Stimulated activated CD4-positive, alpha-beta T cell treated with anti-CD3 and anti-CD28 coated beads, TNF-alpha, amount 100 ng/mL, for 1 hour (primary cell): ENCODE measurements at places on chromosomes 1 and 21.

GRCh38 chr1:222788402-222789156 lies 26.3 kb upstream of the DISP1 start:
- DNase-seq = no peak

DNA sequence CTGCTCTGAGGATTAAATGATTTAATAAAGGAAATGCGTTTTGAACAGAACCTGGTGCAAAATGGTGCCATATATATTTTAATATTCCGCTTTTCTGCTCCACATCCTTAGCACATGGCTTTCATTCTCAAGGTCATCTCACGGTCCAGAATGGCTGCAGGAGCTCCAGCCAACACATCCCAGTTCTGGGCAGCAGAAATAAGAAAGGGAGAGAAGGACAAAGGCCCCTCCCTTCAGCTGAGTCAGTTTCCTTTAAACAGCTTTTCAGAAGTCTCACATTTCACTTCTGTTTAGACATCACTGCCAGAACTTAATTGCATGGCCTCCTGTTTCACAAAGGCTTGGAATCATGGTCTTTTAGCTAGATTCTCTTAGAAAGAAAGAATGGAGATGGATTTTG lies 75.2 kb upstream of the LRRN2 start:
- no peak for DNase-seq

- DNase-seq = no peak
Observed at GRCh38 chr21:33840771-33841170, 74.8 kb downstream of the ATP5PO start.

GRCh38 chr1:61647142-61647541 lies 77.8 kb downstream of the TM2D1 start:
- DNase-seq = no peak

GRCh38 chr1:110084227-110085078 lies 14.0 kb upstream of the ALX3 start:
- DNase-seq = no peak

GRCh38 chr1:80468356-80468755 lies 1332.4 kb upstream of the ADGRL2 start:
- no peak for DNase-seq

DNA sequence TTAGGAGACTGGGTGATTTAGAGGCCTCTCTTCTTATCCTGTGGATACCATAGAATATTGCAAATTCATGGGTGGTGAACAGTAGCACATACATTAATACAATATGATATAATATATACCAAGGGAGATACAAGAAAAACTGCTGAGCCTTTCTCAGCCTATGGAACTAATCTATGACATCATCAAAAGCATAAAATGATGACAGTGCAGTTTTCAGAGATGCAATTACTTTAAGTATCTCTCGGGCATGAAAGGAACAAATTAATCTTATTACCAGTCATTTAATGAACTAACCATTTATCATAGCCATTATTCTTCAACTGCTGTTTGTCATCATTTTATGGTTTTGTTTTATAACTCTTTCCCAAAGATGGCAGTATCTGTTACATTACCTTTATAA lies 3.5 kb downstream of the CHODL start:
- no peak for DNase-seq

DNA sequence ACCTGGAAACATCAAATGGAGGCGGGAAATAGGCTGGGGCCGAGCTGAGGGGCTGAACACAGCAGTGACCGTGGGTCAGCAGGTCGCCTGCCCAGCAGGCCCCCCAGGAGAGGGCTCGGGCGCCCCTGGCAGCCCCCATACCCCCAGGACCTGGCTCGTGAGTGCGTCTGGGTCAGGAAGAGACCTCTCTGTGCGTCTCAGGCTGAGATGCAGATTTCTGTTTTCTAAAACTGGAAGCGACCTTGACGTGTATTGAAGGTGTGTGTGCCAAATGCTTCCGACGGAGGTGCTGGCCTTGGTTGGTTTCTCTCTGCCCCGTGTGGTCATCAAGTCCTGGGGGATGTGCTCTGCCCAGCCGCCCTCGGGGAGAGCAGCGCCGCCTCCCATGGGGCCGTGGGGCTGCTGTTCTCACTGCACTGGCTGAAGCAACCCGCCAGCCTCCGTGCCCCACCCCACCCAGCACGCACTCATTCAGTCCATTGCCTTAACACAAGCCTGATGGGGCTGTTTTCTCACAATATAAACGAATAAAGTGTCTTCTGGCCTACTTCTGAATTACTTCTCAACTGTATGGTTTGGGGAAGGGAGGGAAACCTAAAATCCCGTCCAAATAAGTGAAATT lies 7.4 kb downstream of the PEX10 start:
- DNase-seq = no peak

GRCh38 chr1:72837781-72838180 lies 555.4 kb upstream of the NEGR1 start:
- no peak for DNase-seq

DNA sequence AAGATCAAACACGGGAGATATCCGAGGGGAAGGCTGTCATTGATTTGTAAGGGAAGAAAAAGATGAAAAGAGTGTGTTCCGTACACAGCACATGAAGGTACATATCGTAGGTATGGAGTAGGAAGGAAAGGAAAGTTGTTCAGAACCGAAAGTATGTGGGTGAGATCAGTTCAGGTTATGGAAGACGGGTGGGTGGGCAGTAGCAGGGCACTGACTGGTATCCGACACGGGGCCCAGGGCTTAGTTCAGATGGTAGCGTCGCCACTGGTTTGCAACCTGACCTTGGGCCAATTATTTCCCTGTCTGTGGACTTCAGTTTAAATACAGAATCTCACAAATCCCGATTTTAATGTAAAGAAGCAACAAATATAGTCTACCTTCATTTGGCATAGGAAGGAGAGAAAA lies 27.8 kb upstream of the A3GALT2 start:
- DNase-seq = peak; percentile 16

DNA sequence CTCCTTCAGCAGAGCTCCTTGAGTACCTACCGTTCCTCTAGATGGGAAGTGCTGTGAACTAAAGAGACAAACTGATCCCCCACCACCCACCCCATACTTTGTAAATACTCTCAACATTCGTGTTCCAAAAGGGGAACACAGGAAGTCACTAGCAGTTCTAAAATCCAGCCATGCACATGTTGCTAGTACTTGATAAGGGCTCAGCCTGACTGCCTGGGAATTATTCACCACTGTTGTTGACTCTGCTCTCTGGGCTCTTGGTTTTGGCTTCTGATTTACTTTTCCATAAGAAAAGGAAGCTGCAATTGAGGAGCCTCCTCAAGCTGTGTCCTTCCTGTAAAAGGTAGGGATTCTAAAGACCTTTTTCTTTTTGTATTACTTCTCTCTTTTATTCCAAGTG lies 67.5 kb downstream of the IVNS1ABP start:
- no peak for DNase-seq

DNA sequence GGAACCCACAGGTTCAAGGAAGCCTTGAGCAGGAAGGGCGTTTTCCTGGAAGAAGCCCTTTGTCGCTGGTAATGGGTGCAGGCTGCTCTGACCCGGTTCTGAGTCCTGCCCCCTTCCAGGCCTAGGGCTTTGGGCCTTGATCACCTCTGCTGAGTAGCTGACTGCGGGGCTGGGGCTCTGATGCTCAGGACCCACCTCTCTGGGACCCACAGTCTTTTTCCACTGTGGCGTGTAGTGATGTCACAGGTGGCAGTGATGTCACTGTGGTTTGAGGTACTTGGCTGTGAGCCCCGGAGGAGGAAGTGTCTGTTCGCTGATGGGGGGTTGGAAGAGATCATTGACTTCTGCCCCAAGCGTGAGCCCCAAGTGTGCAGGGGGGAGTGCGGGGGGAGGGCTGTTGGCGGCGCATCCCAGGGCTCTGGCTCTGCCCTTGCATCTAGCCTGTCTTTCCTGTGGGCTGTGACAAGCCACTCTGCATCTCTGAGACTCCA lies 6.9 kb downstream of the TNFRSF1B start:
- DNase-seq = peak; percentile 85

DNA sequence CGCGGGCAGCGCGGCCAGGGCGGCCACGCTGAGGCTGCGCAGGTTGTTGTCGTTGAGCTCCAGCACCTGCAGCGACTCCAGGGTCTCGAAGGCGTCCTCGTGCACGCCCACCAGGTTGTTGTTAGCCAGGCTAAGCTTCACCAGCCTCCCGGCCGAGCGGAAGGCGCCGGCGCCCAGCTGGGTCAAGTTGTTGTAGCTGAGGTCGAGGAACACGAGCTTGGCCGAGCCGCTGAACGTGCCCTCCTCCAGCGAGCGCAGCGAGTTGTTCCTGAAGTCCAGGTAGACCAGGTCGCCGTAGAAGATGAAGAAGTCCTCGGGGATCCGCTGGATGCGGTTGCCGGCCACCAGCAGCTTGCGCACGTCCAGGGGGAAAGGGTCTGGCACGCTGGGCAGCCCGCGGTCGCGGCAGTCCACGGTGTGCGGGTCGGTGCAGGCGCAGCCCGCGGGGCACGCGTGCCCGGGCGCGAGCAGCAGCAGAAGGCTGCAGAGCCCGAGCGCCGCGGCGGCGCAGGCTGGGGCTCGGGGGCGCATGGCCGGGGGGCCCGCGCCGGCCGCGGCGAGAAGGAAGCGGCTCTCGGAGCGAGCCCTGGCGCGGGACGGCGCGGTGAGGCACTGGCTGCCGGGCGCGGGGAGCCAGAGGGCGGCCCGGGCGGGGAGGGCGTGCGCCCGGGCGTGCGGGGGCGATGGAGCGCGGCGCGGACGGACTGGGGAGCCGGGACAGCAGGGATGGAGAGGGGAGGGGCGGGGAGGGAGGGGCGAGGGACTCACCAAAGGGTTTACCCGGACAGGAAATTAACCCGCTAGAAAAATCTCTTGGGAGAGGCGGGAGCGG lies 524 bp downstream of the LRRC38 start:
- DNase-seq = no peak

- DNase-seq = no peak
Observed at GRCh38 chr1:162133566-162133965, 64.1 kb downstream of the NOS1AP start.

GRCh38 chr21:39048064-39048463 lies 135.2 kb downstream of the PSMG1 start:
- DNase-seq = no peak
